ENCODE measurements at places on chromosomes 12 and 14. TPM values are rescaled to one million over a fixed set of nuclear protein-coding genes. Genes with fewer than 3 reads are reported as not detected.

The KRT5 gene
- 16,450 TPM for total RNA-seq

The GPR65 gene
- not detected for total RNA-seq

The GUCY2C gene
- not detected for total RNA-seq

The LBHD2 gene
- total RNA-seq: not detected

The PTPN11 gene
- total RNA-seq: 162 TPM

All from nasal cavity respiratory epithelium epithelial cell of viscerocranial mucosa (primary cell).